Stimulated activated CD8-positive, alpha-beta memory T cell treated with anti-CD3 and anti-CD28 coated beads, Interleukin-4, amount 100 ng/mL, for 1 hour (primary cell): ENCODE measurements at places on chromosomes 12 and 14.

- no peak for DNase-seq
These were observed 3.1 kb downstream of the HDAC7 start for GRCh38 chr12:47816403-47817271.

GRCh38 chr12:3973269-3973884 is 100.2 kb upstream of the PARP11 start:
- DNase-seq, result no peak

- no peak for DNase-seq
These were observed 1691.7 kb upstream of the FLRT2 start for GRCh38 chr14:83838226-83838625.

DNA sequence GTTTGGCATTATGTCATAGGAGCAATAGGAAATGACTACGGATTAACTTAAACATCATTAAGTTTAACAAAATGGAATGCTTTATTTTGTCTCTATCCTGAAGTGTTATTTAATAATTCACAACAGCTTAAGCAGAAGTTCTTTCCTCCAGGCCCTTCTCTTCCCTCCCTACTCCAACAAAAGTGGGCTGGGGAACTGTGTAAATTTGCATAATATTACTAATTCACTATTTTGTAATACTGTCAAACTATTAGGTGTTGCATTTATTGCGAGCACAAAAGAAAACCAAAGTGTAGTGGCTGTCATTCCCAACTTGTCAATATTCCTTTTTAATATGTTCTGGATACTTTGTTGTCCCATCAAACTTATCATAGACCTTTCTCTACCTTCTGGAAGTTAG is 69.8 kb downstream of the ATG14 start:
- no peak for DNase-seq

GRCh38 chr12:6225630-6226001 is 25.4 kb downstream of the CD9 start:
- DNase-seq, result no peak
